ENCODE measurements at places on chromosomes 5 and 9. TPM values are rescaled to one million over a fixed set of nuclear protein-coding genes. Genes with fewer than 3 reads are reported as not detected.

DNA sequence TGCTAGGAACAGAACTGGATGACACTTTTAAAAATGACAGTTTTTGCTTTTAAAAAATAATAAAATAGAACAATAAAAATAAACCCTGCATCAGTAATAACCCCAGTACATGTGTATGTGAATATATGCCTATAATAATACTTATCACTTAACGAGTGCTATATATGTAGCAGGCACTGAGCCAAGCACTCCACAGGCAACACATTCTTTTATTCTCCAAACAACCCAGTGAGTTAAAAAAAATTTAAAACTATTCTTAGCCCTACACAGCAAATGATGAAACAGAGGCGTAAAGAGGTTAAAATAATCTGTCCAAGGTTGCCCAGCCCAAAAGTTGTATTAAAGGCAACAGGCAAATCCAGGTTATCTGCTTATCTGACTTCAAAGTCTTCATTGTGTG, 124.5 kb upstream of the SMIM23 start:
- no peaks in the 10 kb centered on the region for H3K27me3 ChIP-seq
- H3K4me3 ChIP-seq: no peak overlapping the region
- H3K4me1 ChIP-seq: no peaks in the 10 kb centered on the region
- H3K27ac ChIP-seq: no peak overlapping the region
- no peaks in the 10 kb centered on the region for H3K36me3 ChIP-seq

GRCh38 chr5:81140943-81141342, 92.2 kb upstream of the CKMT2 start:
- H3K4me3 ChIP-seq: no peak overlapping the region
- no peaks in the 10 kb centered on the region for H3K4me1 ChIP-seq

GRCh38 chr9:83511051-83511450, 27.1 kb downstream of the FRMD3 start:
- no peaks in the 10 kb centered on the region for H3K36me3 ChIP-seq
- no peaks in the 10 kb centered on the region for H3K27me3 ChIP-seq
- peak; percentile 43 for DNase-seq
- H3K4me1 ChIP-seq: peaks cover 27% of the 10 kb centered on the region

HTR1A gene
- 1.1 TPM for total RNA-seq

DNA sequence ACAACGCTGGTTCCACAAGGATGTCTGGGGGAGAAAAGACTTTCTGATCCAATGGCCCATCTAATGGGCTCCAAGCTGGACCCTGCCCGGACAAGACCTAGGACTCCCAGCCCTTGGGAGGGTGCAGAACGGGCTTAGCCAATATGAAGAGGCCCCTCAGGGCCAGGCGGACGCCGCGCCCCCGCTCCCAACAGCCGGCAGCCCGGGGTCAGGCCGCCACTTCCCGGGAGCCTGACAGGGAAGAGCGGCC, 493 bp downstream of the P4HA2 start:
- peak overlapping the region; percentile 62 for H3K4me3 ChIP-seq
- no peaks in the 10 kb centered on the region for H3K36me3 ChIP-seq
- H3K27ac ChIP-seq: peak overlapping the region; percentile 78

GRCh38 chr5:149410721-149411432, 31.8 kb upstream of the IL17B start:
- no peaks in the 10 kb centered on the region for H3K36me3 ChIP-seq
- no peak overlapping the region for H3K27ac ChIP-seq
- no peaks in the 10 kb centered on the region for H3K4me1 ChIP-seq
- no peaks in the 10 kb centered on the region for H3K27me3 ChIP-seq
- DNase-seq: no peak

GRCh38 chr9:128713411-128713780, 10.5 kb downstream of the ZDHHC12 start:
- H3K27ac ChIP-seq: no peak overlapping the region
- no peaks in the 10 kb centered on the region for H3K4me1 ChIP-seq
- no peaks in the 10 kb centered on the region for H3K36me3 ChIP-seq
- H3K4me3 ChIP-seq: no peak overlapping the region
- no peaks in the 10 kb centered on the region for H3K27me3 ChIP-seq

DNA sequence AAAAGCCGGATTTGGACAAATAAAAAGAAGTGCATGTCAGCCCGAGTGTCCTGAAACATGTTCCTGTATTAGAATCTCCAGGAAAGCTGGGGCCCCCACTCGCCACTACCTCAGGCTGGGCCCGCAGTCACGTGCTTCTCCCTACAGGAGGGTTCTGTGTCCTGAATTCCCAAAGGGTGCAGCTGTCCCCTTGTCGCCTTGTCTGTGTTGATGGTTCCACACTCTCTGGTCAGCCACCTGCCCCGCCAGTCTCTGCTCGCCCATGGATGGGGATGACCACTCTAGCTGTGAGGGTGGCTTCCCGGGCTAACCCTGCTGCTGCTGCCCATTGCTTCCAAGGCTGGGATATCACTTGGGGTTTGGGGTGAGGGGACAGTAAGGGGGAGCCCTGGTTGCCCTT, 3.1 kb upstream of the TMEM250 start:
- no peak overlapping the region for H3K27ac ChIP-seq
- no peak for DNase-seq
- no peaks in the 10 kb centered on the region for H3K27me3 ChIP-seq
- H3K4me1 ChIP-seq: peaks cover 14% of the 10 kb centered on the region

- H3K4me1 ChIP-seq: peaks cover 35% of the 10 kb centered on the region
- no peaks in the 10 kb centered on the region for H3K27me3 ChIP-seq
- no peak for DNase-seq
- H3K27ac ChIP-seq: peak overlapping the region; percentile 95
These were observed 1.6 kb upstream of the MEF2C start for GRCh38 chr5:88884608-88884877.

- no peaks in the 10 kb centered on the region for H3K27me3 ChIP-seq
- no peak overlapping the region for H3K4me3 ChIP-seq
- H3K4me1 ChIP-seq: peaks cover 34% of the 10 kb centered on the region
These were observed 23.5 kb downstream of the ITGA1 start for GRCh38 chr5:52811067-52811749.

DNA sequence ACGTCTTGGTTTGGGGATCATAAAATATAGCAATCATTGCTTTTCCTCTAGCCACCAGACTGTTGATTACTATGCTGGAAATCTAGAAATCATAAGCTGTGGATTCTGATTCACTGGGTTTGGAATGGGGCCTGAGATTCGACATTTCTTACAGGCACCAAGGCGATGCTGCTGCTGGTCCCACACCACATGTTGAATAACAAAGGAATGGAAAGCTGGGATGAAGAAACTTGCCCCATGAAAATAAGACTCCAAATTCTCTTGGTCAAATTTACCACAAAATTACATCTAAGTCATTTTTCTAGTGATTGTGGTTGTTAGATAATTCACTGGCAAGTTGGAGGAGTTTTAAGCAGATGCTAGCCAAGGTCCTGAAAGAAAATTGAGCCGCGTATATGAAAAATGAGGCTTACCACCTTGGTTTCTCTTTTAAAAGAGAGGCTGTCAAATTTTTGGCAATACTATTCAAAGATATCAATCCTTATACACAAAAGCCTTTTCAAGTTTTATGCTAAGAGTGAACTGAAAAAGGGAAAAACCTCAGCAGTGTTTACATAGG, 23.0 kb upstream of the MEIKIN start:
- H3K4me1 ChIP-seq: no peaks in the 10 kb centered on the region
- no peak overlapping the region for H3K27ac ChIP-seq
- no peaks in the 10 kb centered on the region for H3K27me3 ChIP-seq
- no peaks in the 10 kb centered on the region for H3K36me3 ChIP-seq

DNA sequence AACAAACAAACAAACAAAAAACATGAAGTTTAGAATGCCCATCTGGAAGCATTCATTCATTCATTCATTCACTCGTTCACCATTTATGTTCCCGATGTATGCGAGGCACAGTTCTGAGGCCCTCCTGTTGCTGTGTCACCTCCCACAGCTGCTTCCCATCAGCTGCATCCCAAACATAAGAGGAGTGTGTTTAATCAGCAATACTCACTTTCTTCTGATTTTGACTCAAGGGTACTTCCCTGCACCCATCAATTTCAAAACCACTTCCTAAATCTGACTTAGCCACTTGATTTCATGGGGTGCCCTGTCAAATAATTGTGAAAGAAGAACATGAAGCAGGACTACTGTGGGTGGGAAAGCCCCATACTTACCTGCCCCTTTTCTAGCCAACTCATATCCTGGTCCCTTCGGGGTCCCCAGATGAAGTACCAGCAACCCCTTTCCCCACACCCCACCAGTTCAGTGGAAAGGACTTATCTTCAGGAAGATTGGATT, 128.0 kb upstream of the IL12B start:
- no peak overlapping the region for H3K27ac ChIP-seq
- no peaks in the 10 kb centered on the region for H3K36me3 ChIP-seq
- peaks cover 20% of the 10 kb centered on the region for H3K4me1 ChIP-seq
- H3K4me3 ChIP-seq: no peak overlapping the region
- no peaks in the 10 kb centered on the region for H3K27me3 ChIP-seq
